ENCODE measurements at places on chromosomes 3 and 15.

DNA sequence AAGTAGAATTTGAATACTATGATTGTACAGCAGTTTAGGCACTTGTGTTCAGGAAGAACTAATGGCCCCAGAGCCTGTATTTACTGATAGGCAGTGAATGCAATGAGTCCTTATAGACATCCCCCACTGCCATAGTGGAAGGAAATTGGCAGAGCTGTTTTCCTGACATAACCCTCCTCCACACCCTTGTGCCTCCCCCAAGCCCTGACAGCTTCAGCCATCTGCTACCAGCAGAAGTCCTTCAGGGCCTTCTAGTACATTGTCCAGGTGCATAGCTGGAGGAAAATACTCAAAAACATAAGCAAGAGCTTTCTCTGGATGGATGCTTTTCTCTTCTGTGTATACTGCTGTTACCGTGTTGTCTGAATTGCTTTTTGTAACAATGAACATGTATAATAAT, 20.6 kb downstream of the ARHGAP31 start:
- DNase-seq, result no peak

DNA sequence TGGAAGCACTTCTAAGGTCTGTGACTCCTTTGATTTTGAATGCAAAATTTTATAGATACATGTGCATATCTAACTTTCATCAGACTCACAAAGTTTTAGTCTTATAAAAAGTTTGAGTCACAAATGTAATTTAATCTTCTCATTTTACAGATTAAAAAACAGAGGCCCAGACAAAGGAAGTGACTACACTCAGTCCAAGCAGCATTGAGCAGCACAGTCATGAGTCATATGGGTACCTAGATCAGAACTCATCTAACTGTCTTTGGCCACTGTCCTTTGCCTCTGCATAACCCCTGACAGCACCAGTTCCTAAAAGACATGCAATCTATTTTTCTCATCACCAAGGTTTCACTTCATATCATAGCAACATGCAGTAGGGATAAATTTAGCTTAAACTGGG, 210.7 kb upstream of the KCNH8 start:
- DNase-seq, result no peak

GRCh38 chr3:13846716-13847570, 32.9 kb downstream of the WNT7A start:
- no peak for DNase-seq

GRCh38 chr3:12188328-12188648, 29.6 kb upstream of the TIMP4 start:
- no peak for DNase-seq

- no peak for DNase-seq
These were observed 9.5 kb downstream of the CHSY1 start for GRCh38 chr15:101242160-101242998.

DNA sequence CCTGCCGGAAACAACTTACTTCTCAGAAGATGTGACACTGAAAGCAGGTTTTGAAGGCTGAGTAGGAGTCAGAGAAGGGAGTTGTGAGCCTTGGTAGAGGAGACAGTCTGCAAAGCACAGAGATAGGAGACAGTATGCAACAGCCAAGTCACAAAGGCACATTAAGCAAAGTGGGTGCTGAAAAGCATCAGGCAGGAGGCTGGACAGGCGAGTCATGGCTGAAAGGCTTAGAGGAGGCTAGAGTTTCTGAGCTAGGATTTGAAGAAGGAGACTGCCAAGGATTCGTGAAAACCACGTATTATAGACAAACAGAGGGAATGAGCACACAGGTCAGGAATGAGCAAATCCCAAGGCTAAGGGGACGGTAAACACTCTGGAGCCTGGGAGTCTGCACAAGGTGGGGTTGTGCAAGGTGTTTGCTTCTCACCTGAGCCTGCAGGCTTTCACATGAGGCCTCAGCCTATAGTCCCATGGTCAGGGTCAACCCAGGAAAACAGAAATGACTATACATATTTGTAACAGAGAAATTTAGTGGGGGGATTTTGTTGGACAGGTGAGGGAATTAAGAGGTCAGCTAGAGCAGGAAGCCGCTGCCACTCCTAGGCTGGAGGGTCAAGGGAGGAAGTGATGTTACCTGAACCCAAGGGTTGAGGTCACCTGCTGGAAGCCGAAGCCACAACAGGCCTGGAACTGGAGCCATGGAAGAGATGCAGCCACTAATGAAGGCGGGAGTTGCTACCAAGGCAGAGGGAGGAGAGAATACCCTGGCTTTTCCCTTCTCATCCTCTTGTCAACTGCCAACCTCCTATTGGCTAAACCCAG, 23.1 kb upstream of the TRIM71 start:
- DNase-seq, result no peak

- no peak for DNase-seq
These were observed 34.8 kb downstream of the RBPMS2 start for GRCh38 chr15:64740311-64741170.

- DNase-seq, result no peak
These were observed 31.0 kb downstream of the PGBD4 start for GRCh38 chr15:34132881-34133280.

DNA sequence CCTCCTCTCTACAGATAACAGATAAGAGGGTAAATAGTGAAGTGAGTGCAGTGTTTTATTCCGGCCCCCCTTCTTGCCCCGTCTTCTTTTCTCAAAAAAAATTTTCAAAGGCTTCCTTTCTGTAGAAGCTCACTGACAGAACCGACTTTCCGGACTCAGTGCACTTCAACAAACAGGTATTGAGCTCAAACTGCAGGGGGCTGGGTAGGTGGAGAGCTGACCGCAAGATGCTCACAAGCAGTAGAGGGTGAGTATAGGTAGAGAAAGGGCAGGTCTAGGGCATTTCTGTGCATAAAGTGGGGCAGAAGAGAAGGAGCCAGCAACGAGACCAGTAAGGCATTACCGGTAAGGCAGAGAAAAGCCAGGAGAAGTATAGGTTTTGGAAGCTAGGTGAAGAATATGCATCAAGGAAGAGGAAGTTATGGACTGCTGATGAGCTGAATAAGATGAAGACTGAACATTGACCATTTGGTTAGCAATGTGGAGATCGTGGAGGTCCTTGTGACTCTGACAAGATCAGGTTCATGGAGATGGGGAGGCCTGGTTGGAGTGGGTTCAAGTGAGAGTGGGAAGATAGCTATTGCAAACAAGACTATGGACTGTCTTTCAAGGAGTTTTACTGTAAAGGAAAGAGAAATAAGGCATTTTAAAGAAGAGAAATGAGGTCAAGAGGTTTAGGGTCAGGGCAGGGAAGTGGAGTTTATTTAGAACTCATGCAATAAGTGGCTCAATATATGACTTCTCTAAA, 97.4 kb downstream of the ST6GAL1 start:
- no peak for DNase-seq

DNA sequence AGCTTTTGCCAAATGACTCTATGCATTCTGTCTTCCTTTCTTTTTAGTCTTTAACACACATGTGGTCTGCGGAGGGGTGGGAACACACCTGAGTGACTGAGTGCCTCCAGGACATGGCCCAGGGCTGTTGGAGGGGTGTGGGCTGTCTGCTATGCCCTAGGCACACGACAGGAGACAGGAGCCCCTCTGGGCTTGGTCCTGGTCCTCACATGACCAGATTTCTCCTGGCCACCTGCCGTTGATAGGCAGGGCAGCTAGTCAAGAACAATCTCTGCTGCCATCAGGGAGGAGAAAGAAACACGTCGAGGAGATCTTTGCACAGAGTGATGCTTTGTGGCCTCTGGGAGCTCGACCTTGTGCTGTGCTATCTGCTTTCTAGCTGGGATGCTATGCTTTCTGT, 176.6 kb downstream of the KLF13 start:
- DNase-seq, result peak; percentile 8

- peak; percentile 94 for DNase-seq
These were observed at the start of gene FYCO1 for GRCh38 chr3:45995236-45996192. Gene FYCO1 (minus strand): TSS chr3:45995824. CDS start chr3:45984910, 10,914 bp downstream.

DNA sequence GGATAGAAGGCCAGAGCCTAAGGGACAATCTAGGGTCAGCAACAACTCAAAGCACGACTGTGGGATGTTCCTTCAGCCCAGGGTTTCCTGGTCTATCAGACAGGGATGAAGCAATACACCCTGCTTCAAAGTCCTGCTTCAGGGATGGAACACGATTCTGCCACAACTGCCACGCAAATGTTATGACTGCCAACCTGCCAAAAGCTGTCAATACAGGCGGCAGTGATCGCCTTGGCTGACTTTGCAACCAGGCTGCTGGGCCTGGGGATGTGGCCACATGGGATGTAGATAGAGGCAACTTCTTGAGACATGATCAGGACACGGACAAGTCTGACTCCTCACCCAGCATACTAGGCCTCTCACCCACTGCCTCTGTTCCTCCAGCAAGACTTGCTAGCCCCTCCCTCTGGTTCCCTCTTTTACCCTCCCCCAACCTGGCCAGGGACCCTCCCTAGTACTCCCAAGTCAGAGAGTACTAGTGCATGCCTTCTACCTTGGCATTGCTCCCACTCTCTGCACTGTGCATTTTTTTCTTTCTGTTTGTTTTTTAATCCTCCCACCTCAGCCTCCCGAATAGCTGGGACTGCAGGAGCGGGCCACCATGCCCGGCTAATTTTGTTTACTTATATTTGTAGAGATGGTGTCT, 7.6 kb downstream of the CCDC12 start:
- DNase-seq, result no peak

DNA sequence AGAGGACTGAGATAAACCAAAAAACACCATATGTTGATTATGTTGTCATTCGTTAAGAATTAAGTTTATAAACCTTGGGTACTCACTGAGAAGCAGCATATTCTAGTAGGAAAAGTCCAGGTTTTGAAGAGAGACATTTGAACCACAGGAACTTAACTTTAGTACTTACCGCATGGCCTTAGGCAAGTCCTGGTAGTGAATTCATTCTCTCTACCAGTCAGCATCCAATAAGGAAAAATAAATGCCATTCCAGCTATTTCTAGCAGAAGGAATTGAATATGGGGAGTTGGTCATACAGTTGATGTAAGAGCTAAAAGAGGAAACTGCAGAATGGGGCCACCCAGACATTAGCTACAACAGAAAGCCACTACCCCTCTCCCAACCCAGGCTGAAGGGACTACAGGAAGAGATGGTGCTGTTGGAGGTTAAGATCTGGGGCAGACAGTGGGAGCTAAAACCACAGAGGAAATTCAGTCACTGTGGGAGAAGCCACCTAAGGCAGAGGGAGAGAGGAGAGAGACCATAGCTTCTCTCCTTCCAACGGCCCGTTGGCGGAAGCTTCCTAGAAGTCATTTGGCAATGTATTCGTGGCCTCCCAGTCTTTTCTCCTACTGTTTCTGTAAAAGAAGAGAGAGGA, 133.8 kb upstream of the RARB start:
- no peak for DNase-seq

GRCh38 chr15:39115379-39116057, 465.4 kb upstream of the THBS1 start:
- no peak for DNase-seq

DNA sequence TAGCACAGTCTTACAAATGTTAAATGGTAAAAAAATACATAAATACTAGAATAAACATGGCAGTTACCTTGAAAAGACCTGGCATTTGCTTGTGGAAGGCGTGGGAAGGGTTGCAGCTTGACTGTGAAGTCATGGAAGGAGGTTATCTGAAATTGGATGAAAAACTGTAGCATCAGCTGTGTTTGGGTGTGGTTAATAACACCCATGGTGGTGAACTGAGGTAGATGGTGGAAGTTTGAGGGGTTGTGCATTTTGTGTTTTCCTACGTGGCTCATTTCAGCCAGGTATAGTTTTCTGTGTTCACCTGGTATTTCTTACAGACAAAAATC, 46.5 kb downstream of the PSMD6 start:
- no peak for DNase-seq

DNA sequence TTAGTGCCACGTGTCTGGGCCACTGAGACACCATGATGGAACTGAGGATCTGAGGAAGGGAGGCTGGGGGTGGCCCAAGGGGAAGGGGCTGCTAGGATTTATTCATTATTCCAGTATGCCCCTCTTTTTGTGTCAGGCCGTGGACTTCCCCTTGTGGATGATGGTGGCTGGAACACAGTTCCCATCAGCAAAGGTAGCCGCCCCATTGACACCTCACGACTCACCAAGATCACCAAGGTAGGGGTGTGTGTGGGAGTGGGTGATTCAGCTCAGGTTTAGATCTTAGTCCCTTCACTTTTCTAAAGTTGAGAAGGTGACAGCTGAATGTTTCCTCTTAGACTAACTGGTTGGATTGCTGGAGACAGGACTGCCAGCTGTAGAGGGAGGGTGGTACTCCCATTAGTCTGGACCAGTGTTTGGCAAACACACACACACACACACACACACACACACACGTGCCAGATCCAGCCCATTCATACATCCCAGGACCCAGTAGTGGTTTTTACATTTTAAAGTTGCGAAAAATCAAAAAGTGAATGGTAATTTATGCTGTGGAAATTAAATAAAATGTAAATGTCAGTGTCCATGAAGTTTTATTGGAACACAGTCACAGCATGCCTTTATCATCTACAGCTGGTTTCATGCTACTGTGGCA, 11.4 kb downstream of the EIF4G1 start:
- DNase-seq, result no peak

GRCh38 chr15:45399381-45400212, 21.3 kb upstream of the GATM start:
- no peak for DNase-seq

DNA sequence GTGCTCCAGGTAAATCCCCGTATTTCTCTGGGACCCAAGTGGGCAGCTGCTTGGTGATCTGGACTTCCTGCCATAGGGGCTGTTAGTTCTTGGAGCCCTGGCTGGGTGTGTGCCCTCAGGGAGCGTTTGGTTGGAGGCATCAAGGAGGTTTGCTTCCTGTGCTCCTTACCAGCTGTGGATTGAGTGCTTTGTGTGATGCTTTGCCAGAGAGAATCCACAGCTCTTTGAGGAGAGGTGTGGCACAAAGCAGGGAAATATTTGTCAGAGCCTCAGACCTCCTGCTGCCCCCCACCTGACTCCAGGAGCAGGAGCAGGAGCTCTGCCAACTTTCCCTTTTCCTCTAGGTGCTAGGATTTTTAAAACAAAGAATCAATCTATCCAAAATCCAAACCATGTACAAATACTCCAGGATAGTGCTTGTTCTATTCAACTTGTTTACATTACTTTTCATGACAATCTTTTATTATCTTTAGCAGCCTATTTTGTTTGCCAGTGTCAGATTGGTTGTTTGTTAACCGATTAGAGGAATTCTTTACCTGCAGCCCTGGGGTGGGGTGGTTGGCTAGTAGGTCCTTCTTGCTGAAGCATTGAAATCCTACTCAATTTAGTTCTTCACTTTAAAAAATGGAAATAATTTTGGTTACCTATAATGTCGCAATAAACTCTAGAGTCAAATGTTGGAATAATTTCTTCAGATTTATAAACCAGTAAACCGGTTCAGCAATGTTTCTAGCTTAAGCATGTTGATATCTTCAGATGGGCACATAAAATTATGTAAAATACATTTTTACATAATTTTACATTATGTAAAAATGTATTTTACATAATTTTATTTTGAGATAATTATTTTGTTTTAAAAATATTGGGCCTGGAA, 2.5 kb downstream of the CTDSPL start:
- peak; percentile 45 for DNase-seq

GRCh38 chr3:103127737-103128136, 692.9 kb downstream of the ZPLD1 start:
- DNase-seq, result no peak

DNA sequence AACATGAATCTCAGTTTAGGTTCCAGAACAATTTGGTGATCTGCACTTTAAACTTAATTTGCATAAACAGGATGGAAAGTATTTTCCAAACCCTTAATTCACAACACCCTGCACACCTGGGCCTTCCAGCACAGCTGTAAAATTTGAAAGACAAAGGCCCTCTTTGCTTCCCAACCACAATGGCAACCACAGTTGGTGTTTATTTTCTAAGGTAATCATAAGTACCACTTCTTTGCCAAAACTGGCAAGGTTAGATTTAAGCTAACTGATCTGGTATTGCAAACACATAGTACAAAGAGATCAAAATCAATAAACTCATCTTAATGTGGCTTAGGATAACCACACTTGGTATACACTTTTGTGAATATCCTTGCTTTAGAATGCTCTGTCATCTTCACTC, 4.1 kb downstream of the LRIG1 start:
- no peak for DNase-seq
